ENCODE measurements at places on chromosomes 3 and 15. TPM values are rescaled to one million over a fixed set of nuclear protein-coding genes. Genes with fewer than 3 reads are reported as not detected.

GRCh38 chr3:50122071-50122470 lies 33.1 kb upstream of the SEMA3F start:
- no peak for DNase-seq

Gene GUCA1C
- total RNA-seq = not detected

- no peak for DNase-seq
These were observed 123.1 kb downstream of the CHCHD6 start for GRCh38 chr3:126827121-126827520.

Gene MKRN3
- total RNA-seq = 1.0 TPM

Gene RAB43
- 38.8 TPM for total RNA-seq

GRCh38 chr3:38190481-38190881 lies 25.1 kb downstream of the OXSR1 start:
- no peak for DNase-seq

Gene DNAH12
- total RNA-seq = not detected

GRCh38 chr3:107172411-107172810 lies 204.8 kb upstream of the CCDC54 start:
- no peak for DNase-seq

- DNase-seq = no peak
These were observed 100.0 kb downstream of the CORO2B start for GRCh38 chr15:68678746-68679145.

Gene PLCB2
- 43.6 TPM for total RNA-seq

- DNase-seq = no peak
These were observed 61.8 kb downstream of the ITGA11 start for GRCh38 chr15:68369931-68370767.

Gene PYDC2
- not detected for total RNA-seq

DNA sequence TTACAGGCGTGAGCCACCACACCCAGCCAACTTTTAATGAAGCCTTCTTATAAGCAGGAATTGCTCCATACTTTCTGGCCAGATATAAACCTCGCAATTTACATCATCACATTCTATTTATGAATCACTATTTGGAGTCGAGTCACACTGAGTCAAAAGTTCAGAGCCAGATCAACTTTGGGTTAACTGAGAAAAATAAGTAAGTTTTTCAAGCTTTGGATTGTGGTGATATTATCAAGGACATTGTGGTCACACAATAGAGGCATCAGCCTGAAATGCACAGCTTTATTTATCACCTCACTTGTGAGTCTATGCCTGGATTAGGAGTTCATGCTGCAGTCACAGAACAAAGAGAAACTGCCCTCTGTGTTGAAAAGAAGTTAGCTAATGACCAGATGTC lies 1163.5 kb downstream of the ROBO1 start:
- DNase-seq = no peak

Gene WDR49
- total RNA-seq = 0.31 TPM

Gene SLC35G2
- total RNA-seq = 2.3 TPM

- DNase-seq = no peak
These were observed 54.1 kb downstream of the SCN5A start for GRCh38 chr3:38595393-38595792.

Measured in activated naive CD8-positive, alpha-beta T cell treated with anti-CD3 and anti-CD28 coated beads for 36 hours (primary cell).